NCI-H2081 (cell line): ENCODE measurements at places on chromosomes 1 and 21.

- DNase-seq = no peak
Measured at GRCh38 chr1:4685523-4685865, 31.1 kb downstream of the AJAP1 start.

DNA sequence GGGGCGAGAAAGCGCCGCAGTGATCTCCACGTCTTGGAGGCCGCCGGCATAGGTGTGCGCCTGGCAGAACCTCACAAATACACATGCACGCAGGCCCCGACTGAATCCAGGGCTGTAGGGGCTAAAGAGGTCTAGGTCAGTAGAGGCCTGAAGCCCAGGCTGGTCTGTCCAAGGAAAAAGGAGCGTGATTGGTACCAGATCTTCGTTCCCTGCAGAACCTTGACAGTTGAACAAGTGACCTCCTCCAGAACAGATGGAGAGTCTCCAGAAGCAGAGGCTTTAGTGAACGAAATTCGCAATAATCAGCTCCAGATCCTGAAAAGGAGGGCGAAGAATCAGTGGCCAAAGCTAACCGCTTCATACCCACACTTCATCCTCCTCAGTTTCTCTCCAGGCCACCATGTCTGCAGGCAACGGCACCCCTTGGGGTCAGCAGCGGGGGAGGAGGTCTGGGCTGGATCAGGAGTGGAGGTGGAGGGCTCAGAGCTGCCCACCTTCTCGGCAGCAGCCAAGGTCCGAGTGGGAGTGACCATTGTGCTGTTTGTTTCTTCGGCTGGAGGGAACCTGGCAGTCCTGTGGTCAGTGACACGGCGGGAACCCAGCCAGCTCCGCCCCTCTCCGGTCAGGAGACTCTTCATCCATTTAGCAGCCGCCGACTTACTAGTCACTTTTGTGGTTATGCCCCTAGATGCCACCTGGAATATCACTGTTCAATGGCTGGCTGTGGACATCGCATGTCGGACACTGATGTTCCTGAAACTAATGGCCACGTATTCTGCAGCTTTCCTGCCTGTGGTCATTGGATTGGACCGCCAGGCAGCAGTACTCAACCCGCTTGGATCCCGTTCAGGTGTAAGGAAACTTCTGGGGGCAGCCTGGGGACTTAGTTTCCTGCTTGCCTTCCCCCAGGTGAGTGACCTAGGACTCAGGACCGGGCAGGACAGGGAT lies 749 bp upstream of the PEX11B start:
- DNase-seq = peak; percentile 50

- no peak for DNase-seq
Measured at GRCh38 chr1:89536555-89537341, 12.1 kb downstream of the LRRC8B start.

GRCh38 chr21:28561772-28562171 lies 430.9 kb downstream of the LTN1 start:
- DNase-seq = no peak

GRCh38 chr21:40717028-40717427 lies 129.9 kb downstream of the DSCAM start:
- peak; percentile 59 for DNase-seq

DNA sequence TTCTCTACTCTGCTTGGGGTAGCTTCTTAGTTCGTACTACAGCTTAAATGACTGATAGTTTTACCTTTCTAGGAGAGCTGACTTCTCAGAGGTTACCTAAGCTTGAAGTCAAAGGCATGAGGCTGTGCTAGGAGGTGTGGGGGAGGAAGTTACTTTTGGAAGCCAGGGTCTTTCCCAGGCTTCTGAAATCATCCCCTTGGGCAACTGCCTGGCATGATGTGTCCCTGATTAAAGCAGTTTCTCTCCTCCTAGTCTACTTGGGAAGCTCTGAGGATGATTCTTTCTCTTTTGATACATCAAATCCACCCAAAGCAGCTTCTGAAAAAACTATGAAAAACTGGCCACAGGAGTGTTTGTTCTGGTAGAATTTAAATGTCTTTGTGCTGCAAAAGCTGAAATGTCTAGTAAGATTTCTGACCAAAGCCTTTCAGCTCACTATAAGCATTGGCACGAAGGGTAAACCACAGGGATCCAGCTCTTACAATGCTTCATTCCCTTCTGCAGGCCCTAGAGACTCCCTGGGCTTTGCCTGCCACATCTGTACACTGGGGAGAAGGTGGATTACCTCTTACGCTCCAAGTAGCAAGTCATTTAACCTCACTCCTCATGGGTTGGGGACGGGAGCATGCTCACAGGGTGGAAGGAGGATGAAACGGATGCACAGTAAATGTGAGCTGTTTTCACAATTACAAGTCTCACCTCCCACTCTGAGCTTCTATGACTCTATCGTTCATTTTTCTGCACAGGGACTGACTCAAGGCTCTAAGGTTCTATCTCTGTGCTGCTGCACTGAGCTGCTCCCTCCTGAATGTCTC lies 59.6 kb downstream of the RUNX1 start:
- no peak for DNase-seq

- DNase-seq = peak; percentile 80
Measured at GRCh38 chr1:172398970-172399755, 21.3 kb upstream of the C1orf105 start.

DNA sequence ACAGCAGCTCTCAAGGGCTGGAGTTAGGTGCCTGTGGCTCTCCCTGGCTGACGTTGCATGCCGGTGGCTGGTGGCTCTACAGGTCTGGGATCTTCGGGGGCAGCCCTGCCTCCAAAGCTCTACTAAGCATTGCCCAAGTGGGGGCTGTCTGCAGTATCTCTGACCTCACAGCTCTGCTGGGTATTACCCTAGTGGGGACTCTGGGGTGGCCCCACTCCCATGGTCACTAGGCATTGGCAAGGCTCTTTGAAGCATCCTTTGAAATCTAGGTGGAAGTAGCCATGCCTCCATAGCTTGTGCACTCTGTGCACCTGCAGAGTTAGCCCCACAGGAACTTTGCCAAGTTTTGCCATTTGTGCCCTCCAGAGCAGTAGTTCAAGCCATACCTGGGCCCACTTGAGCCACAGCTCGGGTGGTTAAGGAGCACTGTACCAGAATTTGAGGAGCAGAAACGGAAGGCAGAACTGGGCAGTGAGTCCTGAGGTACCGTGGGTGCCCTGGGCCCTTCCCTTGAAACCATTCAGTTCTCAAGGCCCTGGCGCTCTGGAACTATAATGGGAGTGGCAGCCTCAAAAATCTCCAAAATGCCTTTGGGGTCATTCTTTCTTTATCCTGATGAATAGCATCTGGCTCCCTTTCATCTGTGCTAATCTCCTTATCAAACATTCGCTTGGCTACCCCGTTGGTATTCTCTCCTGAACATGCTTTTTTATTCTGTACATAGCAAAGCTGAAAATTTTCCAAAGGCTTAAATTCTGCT lies 15.4 kb downstream of the GJA4 start:
- DNase-seq = no peak

DNA sequence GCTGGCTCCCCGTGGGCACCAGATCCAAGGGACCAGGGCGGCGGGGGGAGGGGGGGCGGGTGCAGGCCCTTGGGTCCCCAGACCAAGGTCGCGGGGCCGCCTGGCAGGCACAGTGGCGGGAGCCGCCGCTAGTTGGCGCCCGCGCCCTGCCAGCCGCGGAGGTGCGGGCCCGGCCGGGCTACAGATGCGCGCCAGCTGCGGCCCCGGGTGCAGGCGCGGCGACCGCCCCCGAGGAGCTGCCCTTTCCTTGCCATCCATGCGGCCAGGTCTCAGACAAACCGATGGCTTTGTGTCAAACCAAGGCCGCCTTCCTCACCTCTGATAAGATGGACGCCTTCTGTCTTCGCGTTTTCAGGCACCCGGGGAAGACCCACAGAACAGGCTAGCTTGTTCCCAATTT lies 2.2 kb upstream of the RUNX3 start:
- DNase-seq = no peak

DNA sequence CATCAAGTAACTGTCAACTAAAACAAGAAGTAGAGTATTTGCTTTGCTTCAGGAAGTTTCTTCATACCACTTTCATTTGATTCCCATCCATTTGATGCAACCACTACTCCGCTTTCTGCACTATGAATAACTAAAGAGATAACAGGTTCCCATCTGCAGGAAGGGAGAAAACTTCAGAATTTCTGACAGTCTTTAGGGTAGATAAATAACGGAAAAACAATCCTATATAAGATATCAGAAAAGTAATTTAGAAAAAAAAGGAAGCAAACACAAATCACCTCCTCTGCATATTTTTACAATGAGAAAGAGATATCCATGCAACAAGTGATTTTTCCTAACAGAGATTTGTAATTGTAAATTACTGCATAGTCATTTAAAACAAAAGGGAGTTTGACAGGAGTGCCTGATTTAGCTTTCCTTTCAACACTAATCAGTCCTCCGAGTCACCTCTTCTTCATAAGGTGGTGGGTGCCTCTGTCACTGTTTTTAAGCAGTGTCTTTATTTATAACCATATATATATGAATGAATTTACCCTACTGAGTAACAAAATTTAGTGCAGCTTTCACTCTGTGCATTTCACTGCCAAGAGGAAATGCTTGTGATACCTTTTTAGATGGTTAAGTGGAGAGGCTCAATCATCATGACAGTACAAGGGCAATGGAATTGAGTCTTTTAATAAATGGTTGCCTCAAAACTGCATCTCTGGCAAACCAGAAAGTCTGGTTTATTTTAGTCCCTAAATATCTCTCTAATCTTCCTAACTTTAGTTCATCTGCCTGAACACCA lies 1920.4 kb downstream of the MRPL39 start:
- DNase-seq = no peak

- no peak for DNase-seq
Measured at GRCh38 chr1:160167580-160167979, 16.2 kb downstream of the ATP1A4 start.

DNA sequence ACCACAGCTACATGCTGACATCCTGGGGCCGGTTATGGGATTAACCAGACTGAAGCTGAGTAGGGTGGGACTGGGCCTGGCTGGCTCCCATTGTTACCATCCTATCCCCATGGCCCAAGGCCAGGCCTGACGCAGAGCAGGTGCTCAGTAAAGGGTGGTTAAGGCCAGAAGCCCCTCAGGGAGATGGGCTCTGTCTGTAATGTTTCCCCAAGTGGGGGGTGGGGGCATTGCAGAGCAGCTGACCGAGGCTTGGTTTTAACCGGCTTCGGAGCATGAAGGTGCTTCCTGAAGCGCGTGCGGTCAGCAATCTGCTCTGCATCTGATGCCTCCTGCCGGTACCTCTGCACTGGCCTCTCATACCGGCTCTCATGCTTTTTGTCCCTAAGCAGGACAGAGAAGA lies 83.4 kb upstream of the ACTL8 start:
- no peak for DNase-seq

DNA sequence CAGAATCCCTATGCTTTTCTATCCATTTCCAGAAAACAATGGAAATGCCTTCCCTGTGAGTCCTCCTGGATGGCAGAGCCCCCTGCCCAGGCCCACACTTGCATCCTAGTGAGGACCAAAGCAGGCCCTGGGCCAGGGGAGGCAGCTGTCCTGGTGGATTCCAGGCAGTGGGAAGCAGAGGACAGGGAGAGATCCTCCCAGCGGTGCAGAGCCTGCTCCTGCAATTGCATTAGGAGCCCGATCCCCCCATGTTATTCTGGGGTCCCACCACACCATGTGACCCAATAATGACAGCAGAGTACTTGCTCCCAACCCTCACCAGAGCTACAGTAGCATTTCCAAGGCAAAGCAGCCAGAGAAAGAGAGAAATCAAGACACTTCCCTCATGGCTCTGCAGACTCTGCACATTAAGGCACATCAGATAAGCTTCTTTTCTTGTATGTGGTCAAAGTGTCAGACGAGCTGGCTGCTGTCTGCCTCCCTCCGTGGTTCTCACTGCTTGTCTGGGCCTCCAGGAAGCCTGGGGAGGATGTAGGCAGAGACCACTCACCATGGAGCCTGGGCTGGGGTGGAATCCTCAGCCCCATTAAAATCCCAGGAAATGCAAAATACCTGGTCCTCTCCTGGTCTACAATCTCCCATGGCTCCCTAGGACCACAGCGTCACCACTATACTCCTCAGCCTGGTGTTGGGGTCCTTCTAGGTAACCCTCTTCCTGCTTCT lies 54.9 kb upstream of the RUNX3 start:
- no peak for DNase-seq

DNA sequence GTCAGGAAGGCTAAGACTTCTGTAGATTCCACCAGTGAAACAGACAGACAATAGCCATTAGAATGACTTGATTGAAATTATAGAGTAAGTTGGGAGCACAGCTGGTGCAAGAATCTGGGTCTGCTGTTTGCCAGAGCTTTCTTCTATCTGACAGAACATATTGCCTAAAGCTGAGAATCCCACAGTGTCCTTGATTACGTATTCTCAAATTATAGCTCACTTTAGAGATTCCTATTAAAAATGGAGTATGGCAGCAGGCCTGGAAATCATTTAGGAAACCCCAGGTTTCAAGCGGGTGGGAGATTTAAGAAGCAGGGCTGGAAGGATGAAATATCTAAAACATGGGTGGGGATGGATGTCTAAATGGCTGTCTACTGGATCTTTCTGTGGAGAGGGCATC lies 639.7 kb upstream of the CXADR start:
- DNase-seq = no peak

DNA sequence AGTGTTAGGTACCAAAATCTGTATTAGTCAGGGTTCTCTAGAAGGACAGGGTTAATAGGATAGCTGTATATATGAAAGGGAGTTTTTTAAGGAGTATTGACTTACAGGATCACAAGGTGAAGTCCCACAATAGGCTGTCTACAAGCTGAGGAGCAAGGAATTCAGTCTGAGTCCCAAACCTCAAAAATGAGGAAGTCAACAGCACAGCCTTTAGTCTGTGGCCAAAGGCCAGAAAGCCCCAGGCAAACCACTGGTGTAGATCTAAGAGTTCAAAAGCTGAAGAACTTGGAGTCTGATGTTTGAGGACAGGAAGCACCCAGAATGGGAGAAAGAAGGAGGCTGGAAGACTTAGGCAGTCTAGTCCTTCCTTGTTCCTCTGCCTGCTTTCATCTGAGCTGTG lies 487.5 kb upstream of the CHRM3 start:
- no peak for DNase-seq

- no peak for DNase-seq
Measured at GRCh38 chr1:200207711-200208126, 180.2 kb downstream of the NR5A2 start.

- DNase-seq = peak; percentile 0
Measured at GRCh38 chr1:8374812-8375211, 56.9 kb downstream of the SLC45A1 start.

DNA sequence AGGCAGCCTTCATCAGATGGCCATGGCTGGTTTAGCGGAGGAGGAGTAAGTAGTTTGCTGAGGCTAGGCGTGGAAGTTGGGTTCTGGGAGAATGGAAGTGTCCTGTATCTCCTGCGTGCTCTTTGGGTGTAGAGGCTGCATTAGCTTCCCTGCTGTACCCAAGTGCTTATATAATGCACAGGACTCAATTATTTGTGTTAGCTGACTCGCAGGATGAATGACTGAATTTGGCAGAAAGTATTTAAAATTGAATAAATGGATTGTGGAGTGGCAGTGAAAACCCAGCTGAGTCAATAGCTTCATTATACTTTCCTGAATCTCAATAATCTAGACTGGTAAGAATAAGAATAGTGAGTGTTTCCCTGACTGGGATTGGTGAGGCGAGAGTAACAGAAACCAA lies 13.8 kb downstream of the DNTTIP2 start:
- peak; percentile 18 for DNase-seq
